ENCODE measurements at places on chromosomes 5 and 9. TPM values are rescaled to one million over a fixed set of nuclear protein-coding genes. Genes with fewer than 3 reads are reported as not detected.

- DNase-seq = no peak
These were observed 168.1 kb downstream of the PDE4D start for GRCh38 chr5:59725392-59725767.

DNA sequence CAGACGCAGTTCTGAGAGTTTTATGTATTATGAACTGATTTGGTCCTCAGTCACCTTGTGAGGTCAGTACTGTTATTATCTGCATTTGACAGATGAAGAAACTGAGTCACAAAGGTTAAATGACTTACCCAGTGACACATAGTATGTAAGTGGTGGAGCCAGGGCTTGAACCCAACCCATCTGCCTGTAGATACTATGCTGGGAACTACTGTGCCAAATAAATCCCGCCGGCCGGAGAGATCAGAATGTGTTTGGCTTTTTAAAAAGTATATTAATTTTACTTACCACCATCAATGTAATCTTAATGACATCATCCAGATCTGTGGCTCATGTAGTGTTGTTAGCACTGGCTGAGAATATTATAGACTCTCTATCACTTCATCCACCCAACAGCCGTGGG, 80.8 kb downstream of the ZNF618 start:
- DNase-seq = no peak

GRCh38 chr5:9460885-9461645, 84.8 kb downstream of the SEMA5A start:
- no peak for DNase-seq

- no peak for DNase-seq
These were observed 60.9 kb downstream of the ZNF354C start for GRCh38 chr5:179120951-179121666.

DNA sequence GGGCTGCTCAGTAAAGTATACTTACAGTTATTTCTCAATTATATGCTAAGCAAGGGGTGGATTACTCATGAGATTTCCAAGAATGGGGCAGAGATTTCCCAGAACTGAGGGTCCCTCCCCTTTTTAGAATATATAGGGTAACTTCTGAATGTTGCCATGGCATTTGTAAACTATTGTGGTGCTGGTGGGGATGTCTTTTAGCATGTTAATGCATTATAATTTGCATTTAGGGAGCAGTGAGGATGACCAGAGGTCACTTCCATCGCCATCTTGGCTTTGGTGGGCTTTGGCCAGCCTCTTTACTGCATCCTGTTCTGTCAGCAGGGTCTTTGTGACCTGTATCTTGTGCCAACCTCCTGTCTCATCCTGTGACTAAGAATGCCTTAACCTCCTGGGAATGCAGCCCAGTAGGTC, 35.5 kb downstream of the TTC1 start:
- DNase-seq = no peak

- DNase-seq = no peak
These were observed 15.5 kb upstream of the SLC25A51 start for GRCh38 chr9:37919246-37919955.

DNA sequence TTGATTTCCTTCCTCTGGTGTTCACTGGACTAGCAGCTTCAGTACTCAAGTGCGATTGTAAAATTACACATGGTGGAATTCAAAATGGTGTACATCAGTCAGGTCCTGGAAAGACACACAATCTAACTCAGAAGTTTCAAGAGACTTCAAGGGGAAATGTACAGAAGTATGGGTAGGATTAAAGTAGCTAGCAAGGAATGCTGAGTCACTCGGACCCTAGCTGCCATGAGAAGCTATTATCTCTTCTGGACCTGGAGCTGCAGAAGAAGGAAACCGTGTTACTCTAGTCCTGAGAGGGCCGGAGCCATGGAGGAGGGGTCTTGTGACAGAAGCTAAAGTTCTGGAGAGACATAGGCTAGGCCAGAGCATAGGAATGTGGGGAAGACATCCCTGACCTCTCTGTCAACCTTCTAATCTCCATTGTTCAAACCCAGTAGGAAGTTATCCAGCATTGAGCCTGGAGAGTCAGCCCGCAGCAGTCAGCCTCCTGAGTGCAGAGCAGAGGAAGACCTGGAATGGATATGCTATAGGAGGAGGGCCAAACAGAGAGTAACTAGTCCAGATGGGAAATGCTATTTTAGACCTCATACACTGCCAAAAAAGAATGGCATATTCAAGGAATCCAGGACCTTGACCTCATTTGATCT, 84.3 kb downstream of the GHR start:
- DNase-seq = peak; percentile 63

LIX1 gene
- 4.2 TPM for polyA plus RNA-seq

DNA sequence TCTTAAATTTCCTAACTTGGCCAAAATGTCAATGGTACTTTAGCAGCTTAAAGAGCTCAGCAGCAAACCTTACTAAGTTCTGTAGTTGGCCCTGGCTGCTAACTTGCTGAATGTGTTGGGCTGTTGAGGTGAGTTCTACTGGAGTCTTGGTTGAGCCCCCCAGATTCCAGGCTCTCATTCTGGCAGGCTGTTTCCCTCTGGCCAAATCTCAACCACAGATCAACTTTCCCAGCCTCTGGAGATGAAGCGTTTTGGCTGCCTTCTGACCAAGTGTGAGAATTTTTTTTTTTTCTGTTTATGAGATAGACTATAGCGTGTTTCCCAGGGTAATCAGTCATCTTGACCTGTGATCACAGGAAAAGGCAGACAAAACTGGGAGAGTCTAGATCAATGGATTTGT, 343.7 kb downstream of the EBF1 start:
- DNase-seq = no peak

DNA sequence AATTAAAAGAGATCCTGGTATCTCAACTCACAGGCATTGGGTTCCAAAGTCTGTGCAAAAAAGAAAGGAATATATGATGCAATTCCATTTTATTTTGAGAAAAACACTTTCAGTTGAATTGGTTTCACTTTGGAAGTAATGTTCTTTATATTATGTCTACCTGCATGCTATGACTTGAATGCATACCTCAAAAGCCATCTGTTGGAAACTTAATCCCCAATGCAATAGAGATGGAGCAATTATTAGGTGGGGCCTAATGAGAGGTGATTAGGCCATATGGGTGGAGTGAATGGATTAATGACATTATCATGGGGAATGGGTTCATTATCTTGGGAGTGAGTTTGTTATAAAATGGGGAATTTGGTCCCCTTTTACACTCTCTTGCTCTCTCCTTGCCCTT, 293.3 kb downstream of the CSNK1G3 start:
- DNase-seq = no peak

DNA sequence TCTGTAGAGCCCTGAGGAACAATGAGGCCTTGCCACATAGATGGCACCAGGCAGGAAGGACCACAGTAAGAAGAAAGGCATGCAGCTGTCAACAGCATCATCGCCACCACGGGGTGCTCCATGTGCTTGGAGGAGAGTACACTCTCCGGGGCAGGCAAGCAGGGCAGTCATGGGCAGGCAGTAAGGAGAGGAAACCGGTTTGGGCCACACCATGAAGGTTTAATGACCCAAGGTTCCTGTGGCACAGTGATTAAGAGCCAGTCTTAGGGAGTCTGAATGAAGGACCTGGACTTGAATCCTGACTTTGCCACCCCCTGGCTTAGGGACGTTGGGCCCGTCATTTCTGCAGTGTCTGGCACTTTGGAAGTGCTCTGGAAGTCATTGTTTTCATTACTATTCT, 80.6 kb upstream of the ZBTB43 start:
- no peak for DNase-seq

DNA sequence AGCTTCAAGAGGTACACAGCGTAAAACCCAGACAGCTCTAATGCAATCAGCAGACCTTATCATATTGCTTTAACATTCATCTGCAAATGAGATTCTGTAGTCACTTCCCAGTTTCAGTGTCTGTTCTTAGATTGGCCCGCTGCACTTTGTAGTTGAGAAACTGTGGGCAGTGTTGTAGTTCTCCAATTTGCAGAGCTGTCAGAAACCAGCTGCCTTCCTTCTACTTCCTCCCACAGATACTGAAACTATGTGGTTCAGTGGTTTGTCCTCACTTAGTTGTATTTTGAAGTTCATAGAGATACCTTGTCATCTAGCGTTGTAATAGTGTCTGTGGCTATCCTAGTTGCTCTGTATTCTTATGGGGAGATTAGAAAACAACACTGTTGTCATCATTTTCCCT, 39.6 kb upstream of the TRIM36 start:
- peak; percentile 11 for DNase-seq

ARHGEF37 gene
- polyA plus RNA-seq = 5.0 TPM

- peak; percentile 36 for DNase-seq
These were observed 21.2 kb downstream of the OTULIN start for GRCh38 chr5:14685757-14686156.

GRCh38 chr5:137843676-137844299, 23.9 kb upstream of the MYOT start:
- no peak for DNase-seq

RNF224 gene
- polyA plus RNA-seq = 2.1 TPM

ERAP2 gene
- 8.4 TPM for polyA plus RNA-seq

EPB41L4B gene
- polyA plus RNA-seq = 14.2 TPM

DNA sequence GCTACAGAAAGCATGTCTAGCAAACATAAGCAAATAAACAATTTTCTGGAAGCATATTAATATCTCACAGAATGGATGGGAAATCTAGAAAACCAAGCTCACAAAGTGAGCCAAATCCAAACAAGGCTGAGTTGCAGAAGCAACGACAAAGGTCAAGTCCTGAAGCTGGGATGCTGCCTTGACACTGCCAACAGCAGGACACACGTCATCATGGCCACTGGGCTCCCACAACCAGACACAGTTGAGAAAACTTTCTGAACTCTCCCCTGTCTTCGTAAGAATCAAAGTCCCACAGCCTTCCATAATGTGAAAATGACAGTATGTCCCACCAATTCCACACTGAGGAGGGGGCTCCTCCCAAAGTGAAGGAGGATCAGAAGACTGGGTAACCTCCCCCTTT, 37.6 kb downstream of the EPB41L4A start:
- DNase-seq = no peak

GTF2H2 gene
- polyA plus RNA-seq = 19.5 TPM

DNA sequence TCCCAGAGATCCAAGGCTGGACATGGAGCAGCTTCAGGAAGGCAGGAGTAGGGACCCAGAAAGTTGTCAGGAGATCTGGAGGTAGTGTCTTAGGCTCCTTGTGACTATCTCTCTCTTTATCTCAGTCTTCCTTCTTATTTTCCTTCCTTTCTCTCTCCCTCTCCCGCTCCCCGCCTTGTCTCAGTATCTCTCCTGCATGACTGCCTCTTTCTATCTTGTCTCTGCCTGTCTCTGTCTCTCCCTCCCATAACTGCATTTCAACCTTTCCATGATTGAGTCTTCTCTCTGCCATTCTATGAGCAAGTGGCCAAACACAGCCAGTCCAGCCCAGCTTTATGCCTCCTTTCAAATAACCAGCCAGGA, 61.0 kb upstream of the NEK6 start:
- DNase-seq = no peak

DNA sequence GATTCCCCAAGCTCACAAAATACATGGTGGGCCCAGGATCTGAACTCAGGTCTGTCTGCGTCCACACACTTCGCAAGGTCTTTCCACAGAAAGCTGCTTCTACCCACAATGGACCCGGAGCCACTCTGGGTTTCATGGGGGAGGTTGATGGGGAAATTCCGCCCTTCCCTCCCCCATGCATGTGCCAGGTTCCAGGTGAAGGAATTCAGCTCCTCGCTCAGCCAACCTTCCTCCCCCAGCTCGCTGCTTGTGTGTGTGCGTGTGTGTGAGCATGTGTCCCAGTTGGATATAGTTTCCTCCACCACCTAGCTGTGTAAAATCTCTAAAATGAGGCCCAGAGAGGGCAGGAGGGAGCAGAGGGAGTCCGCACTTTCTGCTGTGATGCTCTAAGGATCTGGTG, 1.0 kb downstream of the PTGS1 start:
- DNase-seq = no peak

DNA sequence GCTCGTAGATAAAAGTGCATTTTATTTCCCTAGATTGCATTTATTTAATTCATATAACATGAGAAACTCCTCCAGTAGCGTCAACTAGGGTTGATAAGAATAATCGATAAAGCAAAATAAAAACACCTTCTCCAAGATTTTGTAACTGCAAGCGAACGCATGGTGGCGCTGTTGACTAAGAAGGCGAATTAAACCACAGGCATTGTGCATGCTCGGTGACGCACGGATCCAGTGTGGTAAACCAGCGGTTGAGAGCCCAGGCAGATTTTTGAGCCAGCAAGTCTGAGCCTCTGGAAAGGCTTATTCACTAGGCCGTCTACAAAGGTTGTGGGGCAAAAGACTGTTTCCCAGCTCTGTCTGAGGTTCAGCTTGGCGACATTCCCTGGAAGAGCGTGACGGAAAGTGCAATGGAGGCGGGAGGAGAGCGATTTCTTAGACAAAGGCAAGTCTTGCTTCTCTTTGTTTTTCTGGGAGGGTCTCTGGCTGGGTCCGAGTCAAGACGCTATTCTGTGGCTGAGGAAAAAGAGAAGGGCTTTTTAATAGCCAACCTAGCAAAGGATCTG, at the start of gene PCDHB3:
Gene PCDHB3 (plus strand): TSS at position 231 of the 563 bp plus-strand sequence. CDS start 177 bp downstream, at position 408.
- DNase-seq = no peak

GRCh38 chr5:139388198-139388821, 1.4 kb downstream of the MZB1 start:
- no peak for DNase-seq

DNA sequence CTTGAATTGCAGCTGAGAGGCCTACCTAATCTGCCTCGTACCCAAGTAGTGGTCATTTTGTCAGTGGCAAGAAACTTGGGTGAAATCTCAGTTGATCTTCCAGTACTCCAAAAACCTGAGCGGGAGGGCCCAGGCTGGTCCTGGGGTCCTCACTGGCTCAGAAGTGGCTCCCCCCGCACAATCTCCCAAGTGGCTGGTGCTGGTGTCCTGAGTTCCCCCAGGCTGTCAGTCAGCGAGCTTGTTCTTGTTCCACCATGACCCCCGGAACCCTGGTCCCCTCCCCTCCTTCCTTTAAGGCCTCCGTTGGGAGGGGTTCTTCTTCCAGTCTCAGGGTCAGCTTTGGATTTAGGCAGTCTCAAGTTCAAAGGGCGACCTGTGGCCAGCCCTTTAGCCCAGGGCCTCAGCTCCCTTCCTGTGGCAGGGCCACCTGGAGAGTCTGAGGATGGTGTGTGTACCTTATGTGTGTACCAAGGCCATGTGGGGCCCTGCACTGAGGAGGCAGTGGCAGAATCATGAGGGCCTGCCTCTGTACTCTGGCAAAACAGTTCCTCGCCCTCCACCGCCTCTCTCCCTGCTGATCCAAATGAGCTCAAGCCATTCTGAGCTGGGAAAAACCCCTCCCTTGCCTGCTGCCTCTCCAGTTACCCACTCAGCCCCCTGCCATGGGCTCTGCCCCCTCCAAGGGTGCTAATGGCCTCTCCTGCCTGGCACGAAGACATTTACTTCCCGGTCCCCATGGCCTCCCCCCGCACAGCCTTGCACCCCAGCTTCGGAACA, 4.5 kb upstream of the DBN1 start:
- DNase-seq = no peak

DNA sequence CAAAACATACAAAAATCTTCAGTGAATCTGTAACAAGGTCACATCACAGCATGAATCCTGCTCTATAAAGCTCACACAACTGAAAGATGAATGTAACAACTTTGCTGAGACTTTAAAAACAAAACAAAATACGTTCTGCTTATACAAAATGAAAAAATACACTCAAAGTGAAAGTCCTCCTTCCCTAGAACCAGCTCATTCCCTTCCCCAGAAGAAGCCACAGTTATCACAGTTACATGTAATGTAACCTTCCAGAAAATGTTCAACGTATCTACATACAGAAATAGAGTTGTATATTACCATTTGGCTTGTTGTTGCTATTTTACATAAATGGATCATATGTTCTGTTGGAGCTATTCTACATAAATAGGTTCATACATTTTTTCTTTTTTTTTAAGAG, 2.6 kb downstream of the AUH start:
- DNase-seq = no peak
